Cortex of kidney (tissue), 1 donor: ENCODE measurements at places on chromosomes 16 and 17.

DNA sequence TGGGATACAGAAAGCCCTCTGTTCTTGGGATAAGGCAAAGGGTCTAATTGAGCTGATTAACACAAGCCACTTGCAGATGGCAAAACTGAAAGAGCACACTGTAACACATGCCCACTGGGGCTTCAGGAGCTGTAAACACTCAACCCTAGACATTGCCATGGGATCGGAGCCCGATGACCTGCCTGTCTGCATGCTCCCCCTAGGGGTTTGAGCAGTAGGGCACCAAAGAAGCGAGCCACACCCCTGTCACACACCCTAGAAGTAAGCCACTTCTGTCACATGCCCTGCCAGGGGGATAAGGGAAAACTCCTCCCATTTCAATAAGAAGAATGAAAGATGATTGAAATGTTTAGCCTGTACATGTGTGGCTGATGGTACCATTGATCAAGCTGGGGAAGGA lies 81.3 kb upstream of the IRX6 start:
- no peak for DNase-seq

GRCh38 chr17:8896087-8896486 lies 28.6 kb upstream of the PIK3R6 start:
- no peak for DNase-seq

DNA sequence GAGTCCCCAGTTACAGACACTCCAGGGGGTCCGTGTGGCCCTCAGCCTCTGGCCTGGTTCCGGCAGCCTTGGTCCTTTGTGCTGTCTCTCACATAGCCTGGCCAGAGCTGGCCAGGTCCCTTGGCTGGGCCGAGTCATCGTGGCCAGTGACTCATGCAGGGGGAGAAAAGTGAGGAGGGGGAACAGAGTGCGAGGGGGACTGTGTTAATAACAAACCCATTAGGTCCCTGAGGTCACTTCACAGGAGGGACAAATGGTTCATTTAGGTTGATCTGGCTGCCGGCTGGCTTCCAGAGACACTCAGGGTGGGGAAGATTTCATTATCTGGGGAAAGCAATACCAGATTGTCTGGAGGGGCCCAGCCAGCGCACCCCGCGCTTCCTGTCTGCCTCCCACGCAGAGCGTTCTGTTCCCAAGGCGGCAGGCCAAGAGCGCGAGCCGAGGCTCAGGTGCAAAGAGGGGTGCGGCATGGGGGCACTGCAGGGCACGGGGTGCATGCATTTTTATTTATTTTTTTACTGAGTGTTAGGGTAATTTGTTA lies 223.1 kb downstream of the SEC14L1 start:
- DNase-seq = no peak

DNA sequence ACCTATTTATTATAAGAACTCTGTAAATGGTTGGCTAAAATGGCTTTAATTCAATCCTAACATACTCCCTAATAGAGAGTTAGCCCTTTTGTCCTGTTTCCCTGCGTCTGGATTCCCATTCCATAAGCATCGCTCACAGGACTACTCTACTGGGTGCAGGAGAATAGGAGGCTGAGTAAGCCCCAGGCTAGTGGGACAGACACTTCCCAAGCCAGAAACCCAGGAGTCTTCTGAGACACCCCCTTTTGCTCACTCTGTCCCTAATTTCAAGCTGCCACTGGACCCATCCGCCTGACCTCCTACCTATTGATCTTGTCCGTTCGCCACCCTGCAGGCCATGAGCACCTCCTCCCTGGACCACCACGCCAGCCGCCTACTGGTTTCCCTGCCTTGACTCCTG lies 16.7 kb upstream of the TOB1 start:
- DNase-seq = no peak

- no peak for DNase-seq
Observed at GRCh38 chr17:80000981-80001775, 34.5 kb downstream of the TBC1D16 start.

GRCh38 chr17:39161962-39162361 lies 4.0 kb downstream of the ARL5C start:
- no peak for DNase-seq
